ENCODE measurements at places on chromosomes 6 and 20. TPM values are rescaled to one million over a fixed set of nuclear protein-coding genes. Genes with fewer than 3 reads are reported as not detected.

MROH8 gene
- total RNA-seq: 1.1 TPM

GRCh38 chr6:145967549-145967948 lies 3.4 kb upstream of the SHPRH start:
- DNase-seq: no peak
- H3K4me1 ChIP-seq: peaks cover 19% of the 10 kb centered on the region
- peaks cover 5% of the 10 kb centered on the region for H3K27me3 ChIP-seq
- H3K27ac ChIP-seq: no peak overlapping the region

- peaks cover 3% of the 10 kb centered on the region for H3K36me3 ChIP-seq
- H3K4me3 ChIP-seq: no peak overlapping the region
- no peak overlapping the region for H3K27ac ChIP-seq
- H3K4me1 ChIP-seq: peaks cover 20% of the 10 kb centered on the region
- H3K27me3 ChIP-seq: no peaks in the 10 kb centered on the region
Observed at GRCh38 chr20:44734938-44735337, 10.7 kb upstream of the KCNK15 start.

DNA sequence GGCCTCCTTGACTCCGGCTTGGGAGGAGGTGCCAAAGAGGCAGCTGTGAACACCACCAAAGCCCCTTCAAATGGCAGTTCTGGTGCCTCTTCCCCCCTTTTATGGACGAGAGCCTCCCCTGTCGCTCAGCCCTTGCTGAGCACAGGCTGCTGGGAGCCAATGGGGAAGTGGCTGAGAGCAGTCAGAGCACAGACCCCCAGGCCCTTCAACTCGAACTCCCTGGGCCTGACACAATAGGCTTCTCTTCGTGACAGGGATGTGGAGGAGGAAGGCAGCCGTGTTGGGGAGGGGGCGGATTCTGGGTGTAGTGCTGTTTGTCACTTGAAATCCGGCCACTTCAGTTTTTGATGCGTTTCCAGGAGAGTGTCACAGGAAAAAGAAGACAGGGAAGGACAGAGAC lies at the start of gene PDYN:
Gene PDYN (minus strand): TSS at position 73 of the 400 bp plus-strand sequence. CDS start 10,974 bp downstream, outside the sequence.
- H3K27me3 ChIP-seq: peaks cover 91% of the 10 kb centered on the region
- H3K36me3 ChIP-seq: peaks cover 7% of the 10 kb centered on the region
- peaks cover 13% of the 10 kb centered on the region for H3K4me1 ChIP-seq
- H3K4me3 ChIP-seq: no peak within 1 kb of the TSS
- DNase-seq: no peak
- H3K27ac ChIP-seq: no peak within 1 kb of the TSS

BNIP5 gene
- total RNA-seq: not detected

DNA sequence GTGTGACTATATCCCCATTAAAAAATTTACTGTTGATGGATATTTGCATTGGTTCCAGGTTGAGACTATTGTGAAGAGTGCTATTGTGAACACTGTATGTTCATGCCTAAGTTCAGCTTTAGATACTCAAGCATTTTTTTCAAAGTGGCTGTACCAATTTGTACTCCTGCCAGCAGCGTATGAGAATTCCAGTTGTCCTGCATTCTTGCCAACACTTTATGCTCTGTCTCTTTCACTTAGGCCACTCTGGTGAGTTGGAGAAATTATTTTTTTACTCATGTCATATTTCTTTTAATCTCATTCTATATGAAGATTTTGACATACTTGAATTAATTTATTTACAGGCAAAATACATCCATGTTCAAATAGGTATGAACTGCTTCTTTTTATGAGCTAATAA lies 76.2 kb downstream of the JAG1 start:
- H3K36me3 ChIP-seq: peaks cover 8% of the 10 kb centered on the region
- H3K27me3 ChIP-seq: no peaks in the 10 kb centered on the region
- DNase-seq: no peak
- H3K27ac ChIP-seq: no peak overlapping the region
- H3K4me1 ChIP-seq: peaks cover 2% of the 10 kb centered on the region

SYNJ2 gene
- 45.0 TPM for total RNA-seq

- no peak overlapping the region for H3K4me3 ChIP-seq
- DNase-seq: no peak
- no peak overlapping the region for H3K27ac ChIP-seq
- H3K27me3 ChIP-seq: no peaks in the 10 kb centered on the region
Observed at GRCh38 chr20:7695635-7696034, 244.6 kb downstream of the HAO1 start.

GRCh38 chr6:142871910-142872331 lies 73.1 kb downstream of the HIVEP2 start:
- H3K27ac ChIP-seq: peak overlapping the region; percentile 99
- H3K4me3 ChIP-seq: peak overlapping the region; percentile 46
- peaks cover 67% of the 10 kb centered on the region for H3K4me1 ChIP-seq
- DNase-seq: peak; percentile 20

DNA sequence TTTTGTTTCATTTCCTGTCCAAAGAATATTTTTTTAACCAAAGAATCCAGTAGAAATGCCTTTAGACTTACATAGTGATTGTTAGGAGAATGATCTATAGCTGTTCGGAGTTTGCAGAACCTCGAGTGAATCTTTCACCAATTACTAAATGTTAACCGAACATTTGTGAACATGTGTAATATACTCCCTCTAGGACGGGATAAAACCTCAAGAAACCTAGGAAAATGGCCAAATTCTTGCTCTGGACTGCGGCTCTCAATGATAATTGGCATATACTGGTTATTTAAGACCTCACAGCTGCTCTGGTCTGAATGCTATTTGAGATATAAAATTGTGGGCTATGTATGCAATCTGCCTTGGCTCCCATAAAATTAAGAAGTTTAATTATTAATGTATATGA lies 137.1 kb downstream of the PACRG start:
- H3K27ac ChIP-seq: no peak overlapping the region
- H3K4me1 ChIP-seq: no peaks in the 10 kb centered on the region
- no peak for DNase-seq

- H3K27me3 ChIP-seq: peaks cover 13% of the 10 kb centered on the region
- no peak for DNase-seq
- no peak overlapping the region for H3K27ac ChIP-seq
- H3K4me3 ChIP-seq: no peak overlapping the region
- no peaks in the 10 kb centered on the region for H3K36me3 ChIP-seq
Observed at GRCh38 chr6:147463651-147464050, 44.8 kb upstream of the SAMD5 start.

DNA sequence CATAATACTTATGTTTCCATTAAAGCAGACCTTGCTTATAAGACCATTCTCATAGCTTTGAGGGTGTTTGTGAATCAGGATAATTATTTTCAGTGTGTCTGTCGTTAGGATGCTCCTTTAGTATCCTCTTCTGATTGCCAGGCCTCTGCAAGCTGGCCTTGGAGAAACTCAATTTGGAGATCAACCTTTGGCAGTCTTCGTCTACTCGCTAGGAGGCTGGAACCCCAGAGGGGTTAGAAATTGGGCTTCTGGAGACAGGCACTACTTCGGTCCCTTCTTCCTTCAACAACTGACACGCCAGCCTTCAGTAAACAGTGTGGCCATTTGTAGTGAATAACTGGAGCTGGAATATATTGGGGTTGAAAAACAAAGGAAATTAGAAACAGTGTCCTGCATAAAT lies 100.8 kb upstream of the CITED2 start:
- no peak for DNase-seq
- no peak overlapping the region for H3K27ac ChIP-seq
- H3K4me3 ChIP-seq: no peak overlapping the region

TSPO2 gene
- total RNA-seq: not detected

RCAN2 gene
- not detected for total RNA-seq

KATNA1 gene
- total RNA-seq: 18.2 TPM

KIAA1586 gene
- total RNA-seq: 17.3 TPM

- H3K27me3 ChIP-seq: no peaks in the 10 kb centered on the region
- no peak for DNase-seq
- no peak overlapping the region for H3K27ac ChIP-seq
- H3K36me3 ChIP-seq: peaks cover 10% of the 10 kb centered on the region
- H3K4me1 ChIP-seq: no peaks in the 10 kb centered on the region
Observed at GRCh38 chr6:35090734-35091133, 50.4 kb downstream of the TCP11 start.

ACTL10 gene
- total RNA-seq: 1.2 TPM

- H3K36me3 ChIP-seq: no peaks in the 10 kb centered on the region
- no peak overlapping the region for H3K27ac ChIP-seq
- H3K4me3 ChIP-seq: no peak overlapping the region
- no peaks in the 10 kb centered on the region for H3K4me1 ChIP-seq
- DNase-seq: no peak
Observed at GRCh38 chr6:125503181-125503580, 201.4 kb upstream of the HDDC2 start.

RIN2 gene
- total RNA-seq: 1.2 TPM

- peaks cover 2% of the 10 kb centered on the region for H3K36me3 ChIP-seq
- peaks cover 6% of the 10 kb centered on the region for H3K4me1 ChIP-seq
- no peak for DNase-seq
- no peak overlapping the region for H3K4me3 ChIP-seq
Observed at GRCh38 chr20:63473555-63474449, 1.3 kb upstream of the KCNQ2 start.

GRCh38 chr6:37779902-37780628 lies 39.5 kb upstream of the ZFAND3 start:
- H3K27ac ChIP-seq: no peak overlapping the region
- H3K27me3 ChIP-seq: peaks cover 31% of the 10 kb centered on the region
- H3K4me1 ChIP-seq: peaks cover 20% of the 10 kb centered on the region
- DNase-seq: no peak
- H3K4me3 ChIP-seq: no peak overlapping the region
- H3K36me3 ChIP-seq: peaks cover 4% of the 10 kb centered on the region

GRCh38 chr6:18390476-18390875 lies 3.3 kb downstream of the RNF144B start:
- H3K4me3 ChIP-seq: no peak overlapping the region
- H3K27me3 ChIP-seq: peaks cover 8% of the 10 kb centered on the region
- H3K27ac ChIP-seq: no peak overlapping the region

DNA sequence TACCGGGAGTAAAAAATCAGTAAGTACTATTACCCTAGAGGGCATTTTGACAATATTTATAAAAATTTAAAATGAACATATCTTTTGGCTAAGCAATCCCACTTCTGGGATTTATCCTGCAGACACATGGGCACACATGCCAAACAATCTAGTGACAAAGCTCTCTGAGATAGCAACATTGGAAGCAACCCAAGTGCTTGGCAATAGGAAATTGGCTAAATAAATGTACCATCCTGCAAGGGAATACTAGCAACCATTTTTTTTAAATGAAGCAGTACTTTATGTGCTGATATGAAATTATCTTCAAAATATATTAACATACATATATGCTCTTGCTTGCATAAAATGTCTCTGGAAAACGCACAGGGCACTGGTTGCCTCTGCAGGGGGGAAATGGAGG lies 133.8 kb downstream of the SNX5 start:
- no peaks in the 10 kb centered on the region for H3K4me1 ChIP-seq
- no peak overlapping the region for H3K27ac ChIP-seq
- H3K36me3 ChIP-seq: no peaks in the 10 kb centered on the region
- H3K27me3 ChIP-seq: peaks cover 4% of the 10 kb centered on the region
- no peak overlapping the region for H3K4me3 ChIP-seq

ISM1 gene
- 3.2 TPM for total RNA-seq

DNA sequence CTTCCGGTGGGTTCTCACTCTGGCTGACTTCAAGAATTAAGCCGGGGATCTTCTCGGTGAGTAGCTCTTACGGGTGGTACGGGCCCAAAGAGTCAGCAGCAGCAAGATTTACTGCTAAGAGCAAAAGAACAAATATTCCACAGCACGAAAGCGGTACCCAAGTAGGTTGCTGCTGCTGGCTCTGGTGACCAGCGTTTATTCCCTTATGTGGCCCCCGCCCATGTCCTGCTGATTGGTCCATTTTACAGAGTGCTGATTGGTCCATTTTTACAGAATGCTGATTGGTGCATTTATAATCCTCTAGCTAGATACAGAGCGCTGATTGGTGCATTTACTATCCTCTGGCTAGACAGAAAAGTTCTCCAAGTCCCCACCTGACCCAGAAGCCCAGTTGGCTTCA lies 44.3 kb downstream of the FAM50B start:
- no peaks in the 10 kb centered on the region for H3K36me3 ChIP-seq
- no peak for DNase-seq
- H3K4me1 ChIP-seq: no peaks in the 10 kb centered on the region
- H3K27me3 ChIP-seq: peaks cover 6% of the 10 kb centered on the region
- no peak overlapping the region for H3K4me3 ChIP-seq
- H3K27ac ChIP-seq: no peak overlapping the region

- H3K36me3 ChIP-seq: peaks cover 4% of the 10 kb centered on the region
- peaks cover 3% of the 10 kb centered on the region for H3K4me1 ChIP-seq
- H3K27ac ChIP-seq: no peak overlapping the region
- no peak for DNase-seq
Observed at GRCh38 chr6:169833258-169833794, 81.9 kb downstream of the ERMARD start.

KCNS1 gene
- not detected for total RNA-seq

GRCh38 chr6:114000069-114000468 lies 29.1 kb upstream of the HDAC2 start:
- H3K27ac ChIP-seq: no peak overlapping the region
- H3K27me3 ChIP-seq: peaks cover 26% of the 10 kb centered on the region
- H3K36me3 ChIP-seq: no peaks in the 10 kb centered on the region

DNA sequence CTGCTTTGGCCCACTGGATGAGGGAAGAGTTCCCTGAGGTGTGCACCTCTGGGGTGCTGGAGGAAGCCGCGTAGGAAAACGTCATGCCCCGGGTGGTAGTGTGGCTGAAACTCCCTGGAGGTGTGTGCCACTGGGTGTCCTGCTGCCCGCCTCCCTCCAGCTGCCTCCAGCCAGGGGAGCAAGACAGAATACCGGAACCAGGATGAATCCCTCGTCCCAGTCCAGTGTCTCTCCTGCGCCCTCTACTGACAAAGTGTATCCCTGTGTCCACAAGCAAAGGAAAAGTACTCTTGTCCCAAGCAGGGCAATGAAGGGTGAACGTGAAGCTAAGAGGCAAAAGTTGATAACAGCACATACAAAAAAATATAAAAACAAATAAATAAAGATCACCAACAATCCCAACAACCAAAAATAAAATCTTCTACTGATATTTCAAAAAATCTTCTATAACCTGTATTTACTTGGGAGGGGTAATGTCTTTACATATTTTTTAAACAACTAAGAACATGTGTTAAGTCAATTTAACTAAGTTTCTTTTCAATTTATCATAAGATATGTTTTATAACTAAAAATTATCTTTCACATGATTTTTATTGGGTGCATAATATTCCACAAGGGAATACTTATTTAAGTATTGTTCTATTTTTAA lies 437.6 kb downstream of the MAFB start:
- no peak for DNase-seq
- peaks cover 8% of the 10 kb centered on the region for H3K27me3 ChIP-seq
- H3K4me1 ChIP-seq: no peaks in the 10 kb centered on the region

- no peaks in the 10 kb centered on the region for H3K36me3 ChIP-seq
- no peak overlapping the region for H3K4me3 ChIP-seq
- H3K27ac ChIP-seq: no peak overlapping the region
- H3K4me1 ChIP-seq: peaks cover 2% of the 10 kb centered on the region
Observed at GRCh38 chr6:166235666-166236292, 68.1 kb upstream of the TBXT start.

MAD2L1BP gene
- 30.5 TPM for total RNA-seq
